ENCODE measurements at places on chromosomes 7 and 10.

DNA sequence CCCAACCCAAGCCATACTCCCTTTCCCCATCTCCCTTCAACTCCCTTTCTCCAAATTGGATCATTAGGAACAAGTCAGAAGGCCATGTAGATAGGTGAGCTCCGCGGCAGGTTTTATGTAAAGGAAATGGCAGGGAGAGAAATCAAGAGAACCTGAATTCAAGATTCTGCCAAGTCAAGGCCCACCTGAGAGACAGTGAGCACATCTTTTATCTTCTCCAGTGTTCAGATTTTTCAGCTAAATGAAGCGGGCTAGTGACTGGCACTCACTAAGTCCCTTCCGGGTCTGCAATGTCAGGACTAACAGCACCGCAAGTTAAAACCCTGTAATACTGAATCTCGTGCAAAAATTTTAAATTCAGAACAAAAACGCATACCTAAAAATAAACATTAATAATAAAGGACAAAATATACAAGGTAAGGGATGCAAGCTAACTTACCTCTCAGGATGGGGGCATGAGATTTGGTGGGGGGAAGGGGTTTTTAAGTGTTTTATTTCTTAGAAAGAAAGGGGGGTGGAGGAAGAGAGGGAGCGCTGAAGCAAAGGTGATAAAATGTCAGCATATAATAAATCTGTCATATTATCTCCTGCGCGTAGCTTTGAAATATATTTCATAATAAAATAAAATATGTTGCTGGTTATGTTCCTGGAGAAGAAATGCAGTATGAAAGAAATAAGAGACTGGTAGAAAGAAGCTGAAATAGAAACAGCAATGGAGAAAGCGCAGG lies 17.6 kb downstream of the TCAF1 start:
- DNase-seq, result no peak

GRCh38 chr10:132411561-132412253 lies 14.7 kb downstream of the PWWP2B start:
- no peak for DNase-seq

GRCh38 chr7:116324582-116324981 lies 114.2 kb downstream of the TES start:
- no peak for DNase-seq

DNA sequence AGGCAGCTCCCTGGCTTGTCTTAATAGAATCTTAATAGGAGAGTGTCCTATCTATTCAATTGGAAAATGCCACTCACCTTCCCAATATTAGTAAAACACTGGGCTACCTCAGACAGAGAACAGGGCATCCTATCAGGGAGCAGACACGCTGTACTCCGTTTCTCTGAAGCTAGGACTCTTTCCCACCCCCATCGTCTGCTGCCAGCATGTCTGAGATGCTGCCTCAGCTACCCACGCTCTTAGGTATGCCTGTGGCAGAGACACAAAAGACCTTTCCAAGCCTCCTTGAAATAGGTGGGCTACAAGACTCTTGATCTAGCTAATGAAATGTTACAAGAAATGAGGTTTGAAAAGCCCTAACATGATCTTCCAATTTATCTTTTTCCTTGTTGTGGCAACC lies 2.5 kb upstream of the LRIT2 start:
- DNase-seq, result no peak

GRCh38 chr10:79054203-79055099 lies 14.3 kb upstream of the ZMIZ1 start:
- DNase-seq, result no peak

DNA sequence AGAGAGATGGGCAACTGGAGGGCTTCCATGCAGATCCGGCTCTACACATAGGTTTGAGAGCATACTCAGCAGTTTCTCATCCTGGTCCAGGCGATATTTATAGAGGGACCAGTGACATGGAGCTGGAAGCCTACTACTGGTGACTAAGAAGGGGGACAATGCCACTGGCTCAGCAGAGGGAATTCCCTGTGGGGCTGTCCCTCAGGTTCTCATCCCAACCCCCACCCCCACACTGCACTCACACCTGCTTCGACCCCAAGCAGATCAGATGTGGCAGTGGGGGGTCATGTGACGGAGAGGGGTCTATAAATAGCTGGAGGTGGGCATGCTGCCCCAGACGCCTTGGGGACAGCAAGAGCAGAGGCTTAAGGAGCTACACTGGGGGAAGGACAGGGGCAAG lies at the start of gene CLCN1:
TSS of gene CLCN1 (plus strand) at position 336 of the 400 bp plus-strand sequence. CDS start 102 bp downstream, outside the sequence.
- DNase-seq, result no peak

- no peak for DNase-seq
Measured at GRCh38 chr7:150801242-150801945, 825 bp downstream of the TMEM176A start.

- DNase-seq, result no peak
Measured at GRCh38 chr7:11584406-11585031, 247.5 kb downstream of the THSD7A start.

DNA sequence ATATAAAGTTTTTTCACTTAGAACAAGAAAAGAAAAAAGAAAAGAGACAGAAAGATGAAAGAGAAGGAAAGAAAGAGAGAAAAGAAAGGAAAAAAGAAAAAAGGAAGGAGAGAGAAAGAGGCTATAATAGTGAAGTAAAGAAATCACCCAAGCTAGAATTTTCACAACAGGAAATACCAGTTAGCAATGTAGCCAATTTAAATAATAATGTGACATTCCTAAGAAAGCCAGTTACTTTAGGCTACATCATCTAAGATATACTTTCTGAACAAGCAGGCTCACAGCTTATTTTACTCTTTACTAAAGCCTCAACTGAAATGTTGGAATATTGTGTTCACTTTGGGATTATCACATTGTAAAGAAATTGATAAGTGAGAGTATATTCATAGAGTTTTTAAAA lies 53.6 kb downstream of the GPR37 start:
- no peak for DNase-seq

- DNase-seq, result no peak
Measured at GRCh38 chr7:137243741-137244140, 99.8 kb downstream of the PTN start.

DNA sequence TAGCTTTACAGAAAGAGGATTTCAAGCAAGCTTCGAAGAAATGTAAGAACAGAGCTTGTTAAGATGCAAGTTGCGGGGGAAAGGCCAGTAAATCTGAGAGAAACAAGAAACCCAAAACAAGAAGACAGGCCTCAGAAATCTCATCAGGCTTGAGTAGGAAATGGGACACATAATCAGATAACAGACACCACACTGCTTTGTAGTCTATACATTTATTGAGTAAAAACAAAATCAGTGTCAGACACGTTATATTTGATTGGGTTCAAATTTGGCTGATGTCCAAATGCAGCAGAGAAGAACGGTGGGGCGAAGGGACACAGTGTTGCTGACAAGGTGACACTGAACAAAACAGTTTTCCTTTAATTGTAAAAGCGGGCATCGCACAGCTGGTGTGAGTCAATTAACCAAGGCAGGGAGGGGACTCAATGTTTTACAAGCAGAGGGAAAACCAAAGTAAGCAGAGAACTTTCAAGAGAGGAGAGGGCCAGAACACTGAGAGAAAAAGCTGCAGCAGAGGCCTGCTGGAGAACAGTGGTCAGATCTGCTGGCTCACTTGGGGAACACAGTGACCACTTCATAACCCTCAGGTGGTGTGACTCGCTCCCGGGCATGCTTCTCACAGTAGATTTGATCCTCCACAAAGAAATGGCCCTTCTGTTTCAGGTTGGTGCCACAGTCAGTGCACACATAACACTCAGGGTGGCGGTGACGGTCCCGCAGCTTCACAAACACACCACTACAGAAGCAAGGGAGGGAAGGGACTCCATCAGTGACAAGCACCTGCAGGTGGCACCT lies 43.5 kb downstream of the ACSM6 start:
- DNase-seq, result no peak

DNA sequence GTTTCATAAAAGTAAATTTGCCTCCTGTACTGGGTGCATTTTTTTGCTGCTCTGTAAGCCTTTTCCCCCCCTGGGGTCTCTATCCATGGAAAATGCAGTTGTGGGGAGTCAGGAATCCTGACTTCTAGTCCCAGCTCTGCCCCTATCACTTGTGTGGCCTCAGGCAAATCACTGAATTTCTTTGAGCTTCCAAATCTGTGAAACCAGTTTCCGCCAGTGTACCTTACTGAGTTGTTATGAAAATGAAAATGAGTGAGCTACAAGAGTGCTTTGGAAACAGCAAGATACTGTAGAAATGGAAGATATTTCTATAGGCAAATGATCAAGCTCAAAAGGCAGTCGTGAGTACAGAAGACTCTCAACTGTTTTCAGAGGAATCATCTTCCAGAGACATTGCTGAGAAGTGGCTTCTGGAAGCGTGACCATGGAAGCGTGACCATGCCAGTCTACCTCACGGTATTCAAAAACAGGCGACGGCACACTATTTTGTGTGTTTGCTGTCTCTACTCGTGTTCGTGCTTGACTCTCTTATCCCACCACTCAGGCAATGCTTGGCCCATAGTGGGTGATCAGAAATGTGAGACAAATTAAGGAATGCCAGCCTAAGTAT lies 107.4 kb downstream of the ATXN7L1 start:
- no peak for DNase-seq

GRCh38 chr10:81920213-81920829 lies 45.3 kb downstream of the NRG3 start:
- DNase-seq, result peak; percentile 21

- no peak for DNase-seq
Measured at GRCh38 chr10:87672551-87672950, 12.9 kb downstream of the PAPSS2 start.

GRCh38 chr7:30681815-30682211 lies 443 bp downstream of the CRHR2 start:
- no peak for DNase-seq

- DNase-seq, result no peak
Measured at GRCh38 chr7:2723138-2723850, 35.3 kb downstream of the AMZ1 start.

GRCh38 chr10:60967854-60968484 lies 24.0 kb upstream of the RHOBTB1 start:
- DNase-seq, result no peak

DNA sequence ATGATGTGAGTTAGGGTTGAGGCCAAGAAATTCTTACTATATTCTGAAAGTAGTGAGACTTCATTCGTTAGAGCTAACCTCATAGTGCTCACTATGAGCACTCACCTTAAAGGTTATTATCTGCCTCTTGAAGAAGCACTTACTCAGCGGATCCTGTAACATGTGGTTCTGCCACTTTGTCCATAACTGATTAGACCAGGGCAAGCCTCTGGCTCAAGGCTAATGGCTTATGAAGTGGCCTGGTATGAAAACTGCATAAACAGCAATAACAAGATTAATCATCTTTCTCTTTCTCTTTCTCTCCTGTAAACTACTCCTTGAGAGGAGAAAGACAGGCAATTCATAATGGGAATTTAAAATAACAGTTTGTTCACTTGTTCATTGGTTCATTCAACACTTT lies 82.8 kb downstream of the MAPK8 start:
- DNase-seq, result no peak

DNA sequence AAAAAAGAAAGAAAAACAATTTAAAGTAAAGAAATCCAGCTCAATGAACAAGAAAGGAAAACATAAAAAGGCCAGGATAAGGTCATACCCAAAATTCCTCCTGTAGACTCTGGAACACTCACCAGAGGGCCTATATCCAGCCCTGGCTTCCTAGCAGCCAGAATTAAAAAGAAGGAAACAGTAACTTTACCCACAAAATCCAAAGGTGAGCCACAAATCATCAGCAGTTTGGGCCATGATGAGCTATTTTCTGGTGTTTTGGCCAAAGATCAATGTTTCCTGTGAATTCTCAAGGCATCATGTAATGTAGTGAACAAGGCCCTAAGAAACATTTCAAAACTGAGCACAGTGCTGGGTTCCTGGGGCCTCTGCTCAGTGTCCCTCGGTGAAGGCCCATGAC lies 87.8 kb downstream of the LARP4B start:
- no peak for DNase-seq

GRCh38 chr7:93955304-93955703 lies 33.8 kb downstream of the GNG11 start:
- DNase-seq, result no peak
